ENCODE measurements at places on chromosomes 11 and 22.

GRCh38 chr11:59053387-59053786, 32.7 kb upstream of the GLYATL1B start:
- H3K27me3 ChIP-seq, result no peaks in the 10 kb centered on the region
- no peak overlapping the region for H3K27ac ChIP-seq
- H3K36me3 ChIP-seq, result no peaks in the 10 kb centered on the region
- DNase-seq, result peak; percentile 81
- no peaks in the 10 kb centered on the region for H3K4me1 ChIP-seq

DNA sequence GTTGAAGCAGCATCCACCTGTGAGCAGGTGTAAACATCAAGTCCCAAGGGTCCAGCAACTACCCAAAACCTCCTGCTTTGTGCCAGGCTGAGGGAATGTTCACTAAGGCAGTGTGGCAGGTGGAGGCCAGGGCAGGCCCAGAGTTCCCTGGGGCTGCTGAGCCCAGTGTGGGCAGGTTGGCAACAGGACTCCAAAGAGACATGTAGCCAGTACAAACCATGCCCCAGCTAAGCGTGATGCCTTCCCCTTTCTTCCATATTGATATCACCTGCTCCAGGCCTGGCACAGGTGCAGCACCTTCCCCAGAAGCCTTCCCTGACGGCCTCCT, 30.0 kb upstream of the SCUBE2 start:
- no peak overlapping the region for H3K27ac ChIP-seq
- no peaks in the 10 kb centered on the region for H3K4me1 ChIP-seq
- H3K4me3 ChIP-seq, result no peak overlapping the region
- DNase-seq, result no peak
- H3K36me3 ChIP-seq, result no peaks in the 10 kb centered on the region
- no peaks in the 10 kb centered on the region for H3K27me3 ChIP-seq

GRCh38 chr11:25741886-25742285, 590.0 kb upstream of the ANO3 start:
- DNase-seq, result no peak
- no peak overlapping the region for H3K27ac ChIP-seq
- no peaks in the 10 kb centered on the region for H3K36me3 ChIP-seq
- H3K27me3 ChIP-seq, result no peaks in the 10 kb centered on the region
- H3K4me3 ChIP-seq, result no peak overlapping the region

- H3K4me1 ChIP-seq, result no peaks in the 10 kb centered on the region
- H3K27me3 ChIP-seq, result no peaks in the 10 kb centered on the region
- no peak overlapping the region for H3K27ac ChIP-seq
- H3K4me3 ChIP-seq, result no peak overlapping the region
- no peak for DNase-seq
- H3K36me3 ChIP-seq, result no peaks in the 10 kb centered on the region
Observed at GRCh38 chr22:19793661-19794310, 33.2 kb downstream of the TBX1 start.

DNA sequence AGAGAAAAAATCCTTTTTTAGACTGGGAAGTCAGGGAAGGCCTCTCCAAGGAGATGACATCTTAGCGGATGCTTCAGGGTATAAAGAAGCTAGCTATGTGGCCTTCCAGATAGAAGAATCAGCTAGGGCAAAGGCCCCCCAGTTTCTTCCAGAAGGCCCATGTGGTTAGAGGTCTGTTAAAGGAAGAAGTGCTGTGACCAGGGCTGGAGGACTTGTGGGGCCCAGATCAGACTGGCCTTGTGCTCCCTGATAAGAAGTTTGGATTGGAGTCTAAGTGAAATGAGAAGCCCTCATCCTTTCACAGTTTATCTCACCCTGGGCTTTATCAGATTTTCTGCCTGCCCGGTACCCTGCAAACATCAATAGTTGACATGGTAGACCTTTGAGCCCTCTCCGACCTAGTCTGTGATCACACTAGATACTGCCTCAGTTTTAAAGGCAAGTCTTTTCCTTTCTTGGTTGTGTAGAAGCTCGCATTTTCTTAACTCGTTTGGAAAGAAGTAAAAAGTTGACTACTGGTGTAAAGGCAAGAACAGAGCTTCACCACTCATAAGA, 7.8 kb downstream of the AMPD3 start:
- no peak for DNase-seq
- no peaks in the 10 kb centered on the region for H3K27me3 ChIP-seq
- peaks cover 16% of the 10 kb centered on the region for H3K4me1 ChIP-seq
- no peak overlapping the region for H3K27ac ChIP-seq
- H3K36me3 ChIP-seq, result no peaks in the 10 kb centered on the region

- no peaks in the 10 kb centered on the region for H3K27me3 ChIP-seq
- H3K4me3 ChIP-seq, result no peak overlapping the region
- H3K36me3 ChIP-seq, result no peaks in the 10 kb centered on the region
- no peak overlapping the region for H3K27ac ChIP-seq
- no peak for DNase-seq
- H3K4me1 ChIP-seq, result no peaks in the 10 kb centered on the region
Observed at GRCh38 chr11:74866557-74866956, 82.3 kb downstream of the XRRA1 start.

DNA sequence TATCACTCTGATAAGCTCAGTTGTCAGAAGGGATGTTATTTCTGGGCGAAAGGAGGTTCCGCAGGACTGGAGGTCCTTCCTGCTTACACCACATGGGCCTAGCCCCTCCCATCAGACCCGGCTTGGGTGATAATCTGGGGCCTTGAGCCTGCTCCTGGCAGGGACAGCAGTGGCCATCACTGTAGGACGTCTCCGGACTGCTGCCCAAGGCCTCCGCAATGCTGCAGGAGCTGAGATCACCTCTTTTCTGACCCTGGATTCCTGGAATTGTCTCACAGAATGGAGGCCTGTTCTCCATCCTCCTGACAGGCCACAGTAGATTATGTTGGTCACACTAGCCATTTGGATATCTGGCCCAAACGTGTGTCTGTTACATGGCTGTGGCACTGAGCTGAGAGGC, 9.2 kb upstream of the BIK start:
- H3K27me3 ChIP-seq, result no peaks in the 10 kb centered on the region
- DNase-seq, result peak; percentile 59
- peak overlapping the region; percentile 30 for H3K27ac ChIP-seq
- H3K4me3 ChIP-seq, result no peak overlapping the region

- H3K36me3 ChIP-seq, result no peaks in the 10 kb centered on the region
- no peaks in the 10 kb centered on the region for H3K27me3 ChIP-seq
- H3K4me1 ChIP-seq, result peaks cover 12% of the 10 kb centered on the region
- no peak overlapping the region for H3K4me3 ChIP-seq
Observed at GRCh38 chr11:83073258-83073657, 1.6 kb upstream of the RAB30 start.

GRCh38 chr11:85483861-85484260, 143.3 kb downstream of the DLG2 start:
- DNase-seq, result no peak
- no peaks in the 10 kb centered on the region for H3K36me3 ChIP-seq
- no peaks in the 10 kb centered on the region for H3K4me1 ChIP-seq
- no peak overlapping the region for H3K4me3 ChIP-seq

- H3K36me3 ChIP-seq, result no peaks in the 10 kb centered on the region
- peaks cover 13% of the 10 kb centered on the region for H3K4me1 ChIP-seq
- no peaks in the 10 kb centered on the region for H3K27me3 ChIP-seq
- no peak for DNase-seq
- no peak overlapping the region for H3K27ac ChIP-seq
- H3K4me3 ChIP-seq, result no peak overlapping the region
Observed at GRCh38 chr11:83054904-83055380, 16.8 kb downstream of the RAB30 start.

GRCh38 chr11:115715251-115715770, 211.1 kb upstream of the CADM1 start:
- no peak overlapping the region for H3K4me3 ChIP-seq
- no peaks in the 10 kb centered on the region for H3K27me3 ChIP-seq
- no peak overlapping the region for H3K27ac ChIP-seq
- H3K36me3 ChIP-seq, result no peaks in the 10 kb centered on the region

GRCh38 chr22:45262931-45263462, 21.8 kb upstream of the UPK3A start:
- H3K36me3 ChIP-seq, result no peaks in the 10 kb centered on the region
- DNase-seq, result no peak
- peaks cover 6% of the 10 kb centered on the region for H3K4me1 ChIP-seq
- H3K27ac ChIP-seq, result no peak overlapping the region
- H3K4me3 ChIP-seq, result no peak overlapping the region

- H3K36me3 ChIP-seq, result no peaks in the 10 kb centered on the region
- H3K4me1 ChIP-seq, result peaks cover 4% of the 10 kb centered on the region
- no peaks in the 10 kb centered on the region for H3K27me3 ChIP-seq
- no peak overlapping the region for H3K4me3 ChIP-seq
Observed at GRCh38 chr11:6402061-6402470, 11.8 kb downstream of the SMPD1 start.

DNA sequence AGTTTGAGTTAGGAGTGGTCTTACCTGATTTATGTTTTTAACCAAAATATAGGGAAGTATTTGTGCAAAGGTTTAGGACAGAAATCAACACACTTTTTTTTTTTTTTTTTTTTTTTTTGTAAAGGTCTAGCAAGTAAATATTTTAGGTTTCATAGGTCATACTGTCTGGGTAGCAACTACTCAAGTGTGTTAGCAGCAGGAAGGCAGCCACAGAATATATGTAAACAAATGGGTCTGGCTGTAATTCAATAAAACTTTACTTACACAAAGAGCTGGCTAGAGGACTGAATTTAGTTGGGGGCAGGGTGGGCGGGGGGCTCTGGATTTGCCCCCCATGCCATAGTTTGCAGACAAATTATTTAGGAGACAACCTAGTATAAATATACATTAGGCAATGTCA, 510.4 kb downstream of the NELL1 start:
- H3K4me1 ChIP-seq, result no peaks in the 10 kb centered on the region
- no peak for DNase-seq
- H3K27me3 ChIP-seq, result no peaks in the 10 kb centered on the region
- no peak overlapping the region for H3K4me3 ChIP-seq
- no peak overlapping the region for H3K27ac ChIP-seq

GRCh38 chr11:131274233-131274632, 96.2 kb upstream of the NTM start:
- no peak for DNase-seq
- no peak overlapping the region for H3K4me3 ChIP-seq
- no peaks in the 10 kb centered on the region for H3K36me3 ChIP-seq
- H3K4me1 ChIP-seq, result no peaks in the 10 kb centered on the region
- H3K27ac ChIP-seq, result no peak overlapping the region

- H3K27ac ChIP-seq, result no peak overlapping the region
- DNase-seq, result no peak
- no peak overlapping the region for H3K4me3 ChIP-seq
- no peaks in the 10 kb centered on the region for H3K27me3 ChIP-seq
- H3K36me3 ChIP-seq, result no peaks in the 10 kb centered on the region
- H3K4me1 ChIP-seq, result peaks cover 4% of the 10 kb centered on the region
Observed at GRCh38 chr11:108897071-108897481, 232.2 kb downstream of the DDX10 start.

GRCh38 chr11:64356498-64357411, 2.2 kb upstream of the RPS6KA4 start:
- DNase-seq, result peak; percentile 46
- H3K36me3 ChIP-seq, result no peaks in the 10 kb centered on the region
- H3K27ac ChIP-seq, result no peak overlapping the region
- H3K27me3 ChIP-seq, result no peaks in the 10 kb centered on the region

DNA sequence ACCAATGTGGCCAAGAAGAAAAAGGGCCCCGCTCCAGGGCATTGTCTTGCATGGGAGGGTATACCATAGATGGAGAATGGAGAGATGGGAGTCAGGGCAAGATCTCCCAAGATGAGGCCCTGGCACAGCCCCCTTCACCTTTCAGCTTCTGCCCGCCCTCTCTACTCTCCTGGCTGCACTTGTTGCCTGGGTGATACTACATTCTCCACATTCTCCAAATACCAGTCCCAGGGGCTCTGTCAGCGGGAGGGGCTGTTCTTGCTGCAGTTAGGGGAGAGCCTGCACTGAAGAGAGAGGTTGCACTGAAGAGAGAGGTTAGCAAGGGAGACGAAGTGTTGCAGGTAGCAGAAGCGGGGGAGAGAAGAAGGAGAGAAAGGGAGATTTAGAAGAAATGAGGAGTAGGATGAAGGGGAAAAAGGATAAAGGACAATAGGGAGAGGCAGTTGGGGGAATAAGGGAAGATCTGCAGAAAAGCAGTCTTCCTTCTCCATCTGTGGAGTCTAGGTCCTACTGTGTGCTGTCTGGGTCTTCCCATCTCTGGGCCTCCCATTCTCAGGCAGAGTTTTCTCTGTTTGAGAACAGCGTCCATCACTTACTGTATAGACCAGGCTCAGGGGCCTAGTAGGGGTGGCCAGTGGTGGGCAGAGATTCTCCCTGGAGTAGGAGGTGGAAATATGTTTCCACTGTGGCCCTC, 8.0 kb downstream of the PHLDB1 start:
- H3K4me3 ChIP-seq, result no peak overlapping the region
- DNase-seq, result no peak
- no peaks in the 10 kb centered on the region for H3K36me3 ChIP-seq
- no peak overlapping the region for H3K27ac ChIP-seq

GRCh38 chr11:36532941-36533601, 23.0 kb upstream of the TRAF6 start:
- peak overlapping the region; percentile 55 for H3K27ac ChIP-seq
- H3K4me3 ChIP-seq, result no peak overlapping the region
- peaks cover 5% of the 10 kb centered on the region for H3K4me1 ChIP-seq
- peak; percentile 45 for DNase-seq
- no peaks in the 10 kb centered on the region for H3K36me3 ChIP-seq

DNA sequence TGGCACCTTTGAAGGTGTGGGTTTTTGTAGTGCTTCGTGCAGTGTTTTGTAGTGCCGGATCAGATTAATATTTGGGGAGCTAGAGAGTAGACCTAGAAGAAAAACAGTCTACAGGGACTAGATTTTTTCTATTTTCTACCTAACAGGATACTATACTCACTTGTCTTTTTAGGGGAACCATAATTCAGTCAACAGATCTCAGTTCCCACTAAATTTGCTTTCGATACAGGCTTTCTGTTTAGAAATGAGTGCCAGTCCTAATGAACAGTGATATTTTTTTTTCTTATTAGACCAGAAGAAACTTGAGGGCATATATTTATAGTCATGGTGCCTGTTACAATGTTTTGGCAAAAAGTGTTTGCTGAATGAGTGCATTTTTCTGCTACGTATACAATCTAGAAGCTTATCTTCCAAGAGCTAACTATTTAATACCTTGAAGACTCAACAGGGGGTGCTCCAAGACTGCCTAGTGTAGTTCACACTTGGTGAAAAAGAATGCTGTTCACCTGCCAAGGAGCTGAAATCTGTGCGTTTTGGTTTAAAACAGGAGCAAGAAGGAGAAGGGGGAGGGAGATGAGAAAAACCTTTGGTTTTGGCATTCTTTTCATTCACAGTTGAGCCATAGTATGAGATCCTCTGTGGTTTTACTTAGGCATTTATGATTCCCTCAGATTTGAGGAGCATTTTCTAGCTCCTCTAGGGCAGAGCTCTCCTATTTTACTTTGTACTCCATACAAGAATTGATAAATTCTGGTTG, 44.9 kb upstream of the VSTM5 start:
- H3K36me3 ChIP-seq, result no peaks in the 10 kb centered on the region
- peak; percentile 44 for DNase-seq
- H3K4me1 ChIP-seq, result no peaks in the 10 kb centered on the region
- no peak overlapping the region for H3K4me3 ChIP-seq

All from testis (tissue), 5 donors.